ENCODE measurements at places on chromosomes 2 and 18.

DNA sequence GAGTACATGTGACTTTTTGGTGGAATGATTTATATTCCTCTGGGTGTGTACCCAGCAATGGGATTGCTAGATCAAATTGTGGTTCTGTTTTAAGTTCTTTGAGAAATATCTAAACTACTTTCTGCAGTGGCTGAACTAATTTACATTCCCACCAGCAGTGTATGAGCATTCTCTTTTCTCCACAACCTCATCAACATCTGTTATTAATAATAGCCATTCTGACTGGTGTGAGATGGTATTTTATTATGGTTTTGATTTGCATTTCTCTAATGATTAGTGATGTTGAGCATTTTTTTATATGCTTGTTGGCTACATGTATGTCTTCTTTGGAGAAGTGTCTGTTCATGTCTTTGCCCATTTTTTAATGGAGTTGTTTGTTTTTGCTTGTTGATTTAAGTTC is 267.4 kb upstream of the NT5C1B start:
- no peak for DNase-seq

GRCh38 chr18:21703241-21703820 is 1.2 kb downstream of the ABHD3 start:
- no peak for DNase-seq

DNA sequence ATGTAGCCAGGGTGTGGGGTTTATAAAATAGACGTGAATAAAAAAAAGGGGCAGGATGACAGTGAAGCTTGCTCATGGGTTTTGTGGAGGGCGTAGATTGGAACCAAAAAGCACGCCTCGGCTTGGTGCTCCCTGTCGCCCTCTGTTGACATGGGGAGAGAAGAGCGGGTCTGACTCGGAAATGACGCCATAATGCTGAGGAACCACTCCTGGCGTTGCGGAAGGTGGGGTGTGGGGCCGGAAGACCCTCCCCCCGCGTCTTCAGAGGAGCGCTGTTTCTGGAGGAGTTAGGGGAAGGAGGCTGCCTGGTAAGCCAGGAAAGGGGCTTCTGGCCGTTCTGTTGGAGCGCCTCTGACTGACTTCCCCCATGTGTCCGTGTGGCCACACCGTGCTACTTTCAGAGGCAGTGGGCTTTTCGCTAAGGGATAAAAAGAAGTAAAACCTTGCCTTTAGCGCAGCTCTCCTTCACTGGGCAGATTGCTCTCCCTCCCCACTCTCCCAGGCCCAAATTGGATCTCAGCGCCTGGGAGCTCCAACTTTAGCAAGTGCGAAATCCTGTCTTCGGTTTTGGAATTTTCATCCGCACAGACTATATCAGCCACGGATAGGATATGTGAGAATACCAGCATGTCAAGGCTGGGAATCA is 42.8 kb downstream of the PLEKHA3 start:
- DNase-seq = peak; percentile 47

- no peak for DNase-seq
These were observed 108.1 kb upstream of the POU3F3 start for GRCh38 chr2:104745846-104746245.

DNA sequence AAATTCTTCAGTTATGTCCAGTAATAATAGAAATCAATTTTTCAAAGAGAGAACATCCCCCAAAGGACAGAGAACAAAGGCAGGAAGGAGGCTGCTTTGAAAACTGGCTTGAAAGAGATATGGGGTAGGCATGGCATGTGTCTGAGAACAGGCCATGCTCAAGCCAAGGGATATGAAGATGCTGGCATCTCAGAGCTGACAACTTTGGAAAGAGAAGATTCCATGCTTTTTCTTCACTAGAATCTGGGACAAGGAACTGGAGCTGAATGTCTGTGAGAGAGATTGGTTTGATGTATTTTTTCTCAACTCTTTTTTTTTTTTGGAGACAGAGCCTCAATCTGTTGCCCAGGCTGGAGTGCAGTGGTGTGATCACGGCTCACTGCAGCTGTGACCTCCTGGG is 139.8 kb upstream of the DLX2 start:
- DNase-seq = no peak

DNA sequence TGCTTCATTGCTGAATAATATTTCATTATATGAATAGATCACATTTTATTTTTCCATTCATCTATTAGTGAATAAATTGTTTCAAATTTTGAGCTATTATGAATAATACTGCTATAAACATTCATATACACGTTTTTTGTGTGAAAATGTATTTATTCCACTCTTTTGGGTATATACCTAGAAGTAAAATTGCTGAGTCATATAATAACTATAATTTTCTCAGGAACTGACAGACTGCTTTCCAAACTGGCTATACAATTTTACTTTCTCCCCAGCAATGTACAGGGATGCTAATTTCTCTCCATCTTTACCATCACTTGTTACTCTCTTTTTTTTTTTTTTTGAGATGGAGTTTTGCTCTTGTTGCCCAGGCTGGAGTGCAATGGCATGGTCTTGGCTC is 35.5 kb upstream of the BAZ2B start:
- DNase-seq = no peak

GRCh38 chr2:8073916-8074315 is 607.9 kb upstream of the ID2 start:
- no peak for DNase-seq

DNA sequence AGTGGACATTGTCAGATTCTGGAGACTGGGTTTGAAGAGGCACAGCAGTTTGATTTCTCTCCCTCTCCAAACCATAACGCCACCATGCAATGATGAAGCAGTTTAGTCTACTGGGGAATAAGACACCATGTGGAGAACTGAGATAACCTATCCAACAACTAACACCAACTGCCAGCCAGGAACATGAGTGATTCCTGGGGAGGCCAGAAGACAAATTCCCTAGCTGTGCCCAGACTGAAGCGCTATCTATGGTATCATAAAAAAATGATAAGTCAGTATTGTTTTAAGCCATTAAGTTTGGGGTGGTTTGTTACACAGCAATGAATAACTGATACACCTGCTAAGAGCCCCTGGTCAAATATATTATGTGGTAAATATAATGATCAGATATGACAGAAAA is 129.3 kb downstream of the EXOC6B start:
- DNase-seq = no peak

DNA sequence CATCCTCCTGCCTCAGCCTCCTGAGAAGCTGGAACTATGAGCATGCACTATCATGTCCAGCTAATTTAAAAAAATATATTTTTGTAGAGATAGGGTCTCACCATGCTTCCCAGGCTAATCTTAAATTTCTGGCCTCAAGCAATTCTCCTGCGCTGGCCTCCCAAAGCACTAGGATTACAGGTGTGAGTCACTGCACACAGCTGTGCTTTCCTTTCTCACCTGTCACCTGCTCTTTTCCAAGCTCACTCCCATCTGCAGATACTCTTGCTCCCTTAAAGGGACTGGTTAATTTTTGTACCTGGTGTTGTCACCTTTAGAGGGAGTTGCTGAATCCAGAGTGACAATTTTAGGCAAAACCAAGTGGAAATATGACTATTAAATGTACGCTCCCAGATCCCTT is 178.2 kb downstream of the LOXHD1 start:
- no peak for DNase-seq

DNA sequence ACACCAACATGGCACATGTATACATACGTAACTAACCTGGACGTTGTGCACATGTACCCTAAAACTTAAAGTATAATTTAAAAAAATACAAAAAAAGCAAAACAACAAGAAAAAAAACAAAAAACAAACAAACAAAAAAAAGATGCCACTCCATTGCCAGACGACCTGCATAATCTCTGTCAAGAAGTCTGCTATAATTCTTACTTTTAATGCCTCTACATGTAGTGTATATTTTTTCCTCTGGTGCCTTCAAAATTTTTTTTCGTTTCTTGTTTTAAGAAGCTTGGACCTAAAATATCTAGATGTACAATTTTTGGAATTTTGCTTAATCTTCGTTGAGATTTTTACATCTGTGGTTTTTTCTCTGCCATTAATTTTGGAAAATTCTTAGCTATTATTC is 235.6 kb upstream of the ZNF521 start:
- no peak for DNase-seq

DNA sequence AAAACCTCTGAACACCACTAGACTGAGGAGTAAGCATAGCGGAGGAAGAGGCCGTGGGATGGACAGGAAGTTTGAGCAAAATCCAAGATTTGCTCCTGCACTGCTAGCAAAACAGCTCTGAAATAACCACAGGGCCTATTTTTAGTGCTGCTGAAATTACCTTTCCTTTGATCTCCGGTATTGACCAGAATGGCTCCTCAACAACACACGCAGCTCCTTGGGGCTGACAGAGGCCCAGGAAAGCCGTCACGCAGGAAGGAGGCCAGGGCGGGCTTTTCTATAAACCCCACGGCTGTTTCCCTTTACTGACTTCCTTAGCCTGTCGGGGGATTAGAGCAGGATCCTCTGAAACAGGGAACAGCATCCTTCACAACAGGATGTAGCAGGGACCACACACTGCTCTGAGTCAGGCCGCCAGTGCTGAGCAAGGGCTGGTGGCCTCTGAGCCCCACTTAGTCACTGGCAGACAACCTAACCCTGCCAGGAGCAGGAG is 80.8 kb upstream of the LCLAT1 start:
- DNase-seq = no peak

- DNase-seq = no peak
These were observed 112.8 kb downstream of the PRELID3A start for GRCh38 chr18:12520442-12520992.

DNA sequence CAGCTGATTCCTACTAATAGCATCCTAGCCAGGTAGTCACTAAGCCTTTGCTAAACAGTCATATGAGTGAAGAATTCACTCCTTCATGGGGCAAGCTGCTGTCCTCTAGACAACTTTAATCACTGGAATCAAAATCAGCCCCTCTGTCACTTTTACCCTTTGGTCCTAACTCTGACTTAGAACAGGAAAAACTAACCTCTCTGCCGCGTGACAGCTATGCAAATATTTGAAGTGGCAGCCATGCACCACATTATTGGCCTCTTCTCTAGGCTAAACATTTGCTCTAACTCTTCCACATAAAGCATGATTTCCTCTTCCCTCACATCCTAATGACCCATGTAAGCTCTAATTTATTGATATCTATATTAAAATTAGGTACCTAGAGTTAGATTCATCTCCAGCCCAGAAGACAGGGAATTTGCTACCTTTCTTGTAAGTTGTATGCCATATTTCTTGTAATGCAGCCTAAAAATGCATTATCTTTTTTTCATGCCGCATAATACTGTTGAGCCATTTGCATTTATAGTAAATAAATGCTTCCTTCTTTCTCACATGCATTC is 12.8 kb upstream of the ONECUT2 start:
- DNase-seq = no peak

DNA sequence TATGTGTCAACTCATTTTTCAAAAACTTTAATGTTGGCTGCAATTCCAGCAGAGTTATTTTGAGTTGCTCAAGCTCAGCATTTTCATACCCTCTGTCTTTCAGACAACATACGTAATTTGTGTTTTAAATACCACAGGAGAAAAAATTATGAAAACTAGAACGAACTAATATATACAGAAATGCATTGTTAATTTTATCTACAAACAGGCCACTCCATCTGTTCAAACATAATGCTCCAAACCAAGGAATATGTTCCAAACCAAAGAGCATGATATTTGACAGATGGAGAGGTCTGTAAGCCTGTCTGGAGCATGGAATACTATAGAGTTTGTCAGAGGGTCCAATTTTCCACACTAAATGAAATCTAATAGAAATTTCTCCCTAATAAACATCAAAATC is 536.2 kb upstream of the FSIP2 start:
- DNase-seq = no peak

DNA sequence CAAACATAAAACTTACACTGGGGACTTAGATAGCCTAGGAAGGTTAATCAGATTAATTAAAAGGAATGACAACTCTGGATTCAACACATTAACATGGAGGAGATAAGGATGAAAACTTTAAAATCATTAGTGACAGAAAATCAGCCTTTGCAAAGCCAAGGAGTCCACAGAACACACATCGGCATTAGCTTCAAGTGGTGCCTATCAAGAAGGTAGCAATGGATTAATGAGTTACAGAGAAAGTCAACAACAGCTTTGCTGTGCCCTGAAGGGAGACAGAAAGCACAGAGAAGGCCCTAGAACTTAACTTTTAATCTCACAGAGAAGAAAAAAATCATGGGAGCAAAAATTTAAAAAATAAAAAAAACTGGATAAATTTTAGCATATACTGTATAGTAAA is 88.6 kb downstream of the KCNH7 start:
- DNase-seq = no peak

- no peak for DNase-seq
These were observed 96.3 kb upstream of the RASGRP3 start for GRCh38 chr2:33380001-33380609.

- DNase-seq = no peak
These were observed 22.8 kb upstream of the PTMA start for GRCh38 chr2:231685349-231686191.

DNA sequence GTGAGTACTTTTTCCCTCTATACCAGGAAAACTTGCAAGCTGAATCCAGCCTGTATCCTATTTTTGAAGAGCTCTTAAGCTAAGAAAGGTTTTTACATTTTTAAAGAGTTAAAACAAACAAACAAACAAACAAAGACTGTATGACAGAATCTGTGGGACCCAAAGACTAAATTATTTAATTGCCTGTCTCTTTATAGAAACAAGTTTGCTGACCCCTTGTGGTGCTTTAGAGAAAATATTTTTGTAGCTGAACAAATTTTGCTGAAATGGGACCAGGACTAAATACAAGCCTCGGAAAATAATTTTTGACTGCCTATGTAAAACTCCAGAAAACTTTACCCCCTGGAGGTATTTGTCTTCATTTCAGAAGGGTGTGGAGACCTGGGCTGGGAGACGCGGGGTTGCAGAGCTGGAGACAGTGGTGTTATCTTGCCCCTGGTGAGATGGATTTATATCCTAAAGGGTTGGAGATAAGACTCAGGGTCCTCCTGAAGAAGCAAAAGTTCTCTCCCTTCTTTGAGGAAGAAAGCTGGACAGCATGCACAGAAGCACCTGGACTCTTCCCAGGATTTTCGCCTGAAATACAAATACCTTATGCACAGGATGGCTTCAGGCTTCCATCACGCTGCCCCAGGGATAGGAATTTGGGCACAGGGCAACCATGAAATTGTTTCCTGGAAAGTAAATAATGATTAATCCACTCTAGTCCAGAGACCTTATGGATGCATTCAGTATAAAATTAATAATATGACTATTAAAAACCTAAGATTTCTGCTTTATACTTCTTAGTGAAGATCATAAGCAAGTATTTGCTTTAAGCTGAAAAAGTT is 54.3 kb downstream of the TMX3 start:
- DNase-seq = no peak

Data from activated gamma-delta T cell (primary cell).